ENCODE measurements at places on chromosomes 2 and 18.

DNA sequence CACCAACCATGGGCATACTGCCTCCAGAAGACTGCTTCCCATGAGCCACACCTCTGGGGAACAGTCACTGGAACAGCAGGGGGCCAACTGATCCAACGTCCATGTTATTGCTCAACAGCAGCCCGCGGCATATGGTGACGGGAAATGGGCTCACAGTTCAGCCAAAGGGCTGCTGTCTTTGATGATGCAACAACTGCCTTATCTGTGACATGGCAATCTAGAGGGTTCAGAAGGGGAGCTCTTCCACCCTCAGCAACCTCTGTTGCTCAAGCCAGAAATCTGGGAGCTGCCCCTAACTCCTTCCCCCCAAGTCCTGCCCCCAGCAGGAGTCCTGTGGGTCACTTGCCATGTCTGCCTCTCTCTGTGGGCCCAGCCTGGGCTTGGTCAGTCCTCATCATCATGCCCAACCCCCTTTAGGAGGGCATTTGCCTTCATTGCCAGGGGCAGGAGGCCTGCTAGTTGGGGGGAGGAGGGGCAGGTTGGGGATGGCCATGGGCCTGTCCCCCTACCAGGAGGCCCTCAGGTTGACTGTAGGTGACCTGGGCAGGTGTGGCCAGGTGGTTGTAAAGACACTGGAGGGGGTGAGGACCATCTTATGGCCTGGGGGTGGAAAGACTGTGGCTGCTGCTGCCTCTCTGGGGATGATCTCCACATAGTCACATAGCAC is 212.9 kb downstream of the CYP26B1 start:
- DNase-seq: no peak

DNA sequence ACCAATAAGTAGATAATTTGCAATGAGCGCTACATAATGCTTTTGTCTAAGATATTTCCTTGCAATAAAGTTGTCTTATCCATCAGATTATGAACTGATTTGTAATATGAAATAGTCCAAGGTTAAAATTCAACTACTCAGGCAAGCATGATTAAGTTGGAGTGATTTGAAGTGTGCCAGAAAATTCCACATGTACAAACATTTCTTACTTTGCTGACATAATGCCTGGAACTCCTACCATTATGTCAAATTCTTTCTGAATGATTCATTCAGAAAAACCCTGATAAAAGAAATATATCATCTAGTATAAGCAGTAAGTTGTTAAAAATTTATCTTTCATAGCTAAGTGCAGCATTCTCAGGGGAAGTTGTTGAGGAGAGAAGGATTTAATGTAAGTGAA is 87.3 kb downstream of the CBLN2 start:
- DNase-seq: no peak

DNA sequence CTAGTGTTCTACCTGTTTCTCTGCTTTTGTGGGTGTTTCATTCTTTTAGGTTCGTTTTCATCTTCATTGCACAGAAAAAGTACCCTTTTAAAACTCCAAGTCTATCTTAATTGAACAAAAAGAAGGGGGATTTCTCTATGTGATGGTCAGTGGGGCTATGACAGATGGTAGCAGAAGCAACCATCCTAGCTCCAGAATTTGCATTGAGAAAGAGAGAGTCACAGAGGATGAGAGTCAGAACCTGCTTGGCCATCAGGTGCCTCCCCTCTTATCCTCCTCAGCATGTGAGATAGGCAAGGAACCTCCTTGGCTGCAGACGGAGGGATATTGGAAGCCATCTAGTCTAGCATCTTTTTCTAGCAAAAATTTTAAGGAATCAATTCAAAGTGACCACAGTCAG is 398.0 kb upstream of the DCC start:
- no peak for DNase-seq

DNA sequence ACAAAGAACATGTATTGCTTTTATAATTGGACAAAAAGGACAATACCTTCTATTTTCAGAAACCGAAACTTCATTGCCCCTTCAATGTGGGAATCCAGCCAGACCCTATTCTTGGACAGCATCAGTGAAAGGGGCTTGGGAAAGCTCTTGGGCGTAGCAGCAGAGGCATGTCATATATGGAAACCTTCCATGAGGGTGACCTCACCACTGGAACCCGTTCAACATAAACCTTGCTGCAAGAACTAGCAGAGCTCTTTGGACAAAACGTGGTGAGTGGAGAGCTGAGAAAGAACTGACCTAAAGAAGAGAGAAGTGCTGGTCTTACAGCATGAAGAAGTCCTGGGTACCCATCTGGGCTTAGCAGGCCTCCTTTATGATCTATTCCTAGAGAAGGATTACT is 22.7 kb upstream of the ACTG2 start:
- DNase-seq: no peak

- no peak for DNase-seq
Observed at GRCh38 chr2:33336036-33336625, 140.3 kb upstream of the RASGRP3 start.

DNA sequence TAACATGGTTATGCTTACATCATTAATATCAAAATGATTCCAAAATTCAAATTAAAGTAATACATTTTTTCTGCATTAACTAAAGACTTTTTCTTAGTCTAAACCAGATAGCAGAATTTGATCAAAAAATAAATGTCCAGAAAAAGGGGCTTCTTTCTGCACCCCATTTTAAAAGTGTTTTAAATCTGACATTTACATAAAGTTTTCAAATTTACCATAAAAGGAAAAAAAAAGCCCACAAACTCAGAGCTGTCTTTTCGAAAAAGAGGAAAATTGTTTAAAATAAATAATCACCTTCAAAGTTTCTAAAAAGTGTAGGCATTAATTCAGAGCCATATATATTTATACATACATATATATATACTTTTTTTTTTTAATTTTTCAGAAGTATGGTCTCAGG is 1.5 kb downstream of the FASTKD1 start:
- DNase-seq: no peak

- DNase-seq: no peak
Observed at GRCh38 chr2:183604065-183604464, 479.8 kb downstream of the NUP35 start.

DNA sequence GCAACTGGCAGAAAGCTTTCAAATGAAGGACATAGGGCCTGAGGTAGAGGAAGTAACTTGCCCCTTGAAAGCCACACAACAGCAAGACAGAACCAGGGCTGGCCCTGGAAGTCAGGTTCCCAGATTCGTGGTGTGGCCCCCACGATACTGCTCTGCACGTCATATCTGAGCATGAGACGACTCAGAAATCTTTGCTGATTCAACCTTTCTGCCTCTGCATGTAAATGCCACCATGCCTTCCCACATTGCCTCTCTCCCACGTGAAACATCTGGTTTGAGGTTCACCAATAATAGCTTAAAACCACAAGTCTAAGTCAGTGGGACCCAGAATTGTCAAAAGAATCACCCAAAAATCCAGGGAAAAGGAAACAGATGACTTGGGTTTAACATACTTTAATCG is 214.0 kb upstream of the TRIB2 start:
- DNase-seq: no peak

- no peak for DNase-seq
Observed at GRCh38 chr2:25817630-25818029, 60.7 kb downstream of the ASXL2 start.

GRCh38 chr18:34956663-34957062 is 84.5 kb upstream of the MAPRE2 start:
- DNase-seq: no peak

DNA sequence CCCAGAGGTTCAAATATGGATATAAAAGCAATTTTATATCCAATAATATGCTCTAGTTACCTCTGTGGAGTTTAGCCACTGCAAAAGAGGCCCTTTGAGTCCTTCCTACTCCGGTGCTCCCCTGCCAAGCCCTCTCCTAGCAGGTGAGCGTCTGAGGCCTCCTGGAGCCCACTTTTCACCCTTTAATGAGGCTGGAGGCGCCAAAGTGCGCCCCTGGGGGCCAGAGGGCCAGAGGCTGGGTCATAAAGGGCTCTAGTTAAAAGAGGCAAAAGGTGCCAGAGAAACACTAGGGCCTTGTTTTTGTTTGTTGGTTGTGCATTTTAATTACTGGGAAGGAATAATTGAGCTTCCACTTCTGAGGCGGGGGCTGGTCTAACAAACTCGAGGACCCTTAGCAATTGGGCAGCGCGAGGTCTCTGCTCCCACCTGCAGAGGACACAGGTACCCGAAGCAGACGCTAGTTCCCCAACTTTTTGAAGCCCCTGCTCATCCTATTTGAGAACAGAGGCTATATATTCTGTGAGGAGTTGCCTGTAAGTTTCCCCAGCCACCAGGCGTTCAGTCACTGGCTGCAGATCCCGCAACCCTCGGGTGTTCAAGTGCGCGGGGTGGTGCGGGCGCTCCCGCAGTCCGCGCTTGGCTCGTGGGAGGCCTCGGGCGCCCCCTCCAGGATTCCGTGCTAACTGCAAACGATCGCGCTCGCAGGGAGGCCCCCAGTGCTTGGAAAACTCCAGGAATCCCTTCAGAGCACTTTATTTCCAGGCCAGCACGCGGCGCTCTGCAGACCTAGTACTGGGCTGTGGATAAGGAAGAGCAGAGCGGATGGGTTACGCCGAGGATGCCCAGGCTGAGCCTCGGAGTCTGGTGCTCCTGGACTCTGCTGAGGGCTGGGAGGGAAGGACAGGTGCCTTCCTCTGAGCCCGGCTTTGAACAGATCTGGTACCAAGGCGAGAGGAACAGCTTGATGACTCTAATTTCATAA is 14.1 kb downstream of the MSGN1 start:
- peak; percentile 40 for DNase-seq

GRCh38 chr2:176566496-176566895 is 297.3 kb downstream of the MTX2 start:
- DNase-seq: no peak

GRCh38 chr2:79849949-79850348 is 337.1 kb downstream of the CTNNA2 start:
- no peak for DNase-seq

DNA sequence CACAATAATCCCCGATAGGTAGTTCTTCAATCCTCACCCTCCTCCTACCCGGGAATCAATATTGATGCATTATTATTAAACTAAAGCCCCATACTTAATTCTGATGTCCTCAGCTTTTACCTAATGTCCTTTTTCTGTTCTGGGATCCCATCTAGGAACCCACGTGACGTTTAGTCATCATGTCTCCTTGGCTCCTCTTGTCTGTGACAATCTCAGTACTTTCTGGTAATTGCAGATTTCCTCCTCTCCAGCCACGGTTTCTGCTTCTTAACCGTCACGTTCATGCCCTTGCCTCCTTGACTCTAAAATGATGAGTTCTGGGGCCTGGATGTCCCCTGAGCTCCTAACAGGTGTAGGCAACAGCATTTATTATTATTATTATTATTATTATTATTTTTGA is 2.9 kb upstream of the DGKD start:
- DNase-seq: no peak

DNA sequence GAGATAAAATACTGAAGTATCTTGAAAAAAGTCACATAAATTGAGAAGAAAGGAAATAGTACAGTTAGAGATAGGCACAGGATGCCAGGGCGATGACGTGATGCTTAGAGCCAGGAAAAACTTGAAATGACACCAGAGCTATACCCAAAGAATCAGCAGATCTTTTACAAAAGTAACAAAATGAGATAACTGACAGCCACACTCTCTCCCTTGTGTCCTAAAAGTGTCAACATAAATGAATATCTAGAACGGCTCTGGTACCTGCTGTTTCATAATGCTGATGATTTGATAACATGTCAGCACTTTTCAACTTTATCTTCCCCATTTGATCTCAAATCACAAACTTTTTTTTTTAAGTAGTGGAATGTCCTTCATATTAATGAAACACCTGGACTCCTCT is 45.6 kb upstream of the ZC3H15 start:
- no peak for DNase-seq

DNA sequence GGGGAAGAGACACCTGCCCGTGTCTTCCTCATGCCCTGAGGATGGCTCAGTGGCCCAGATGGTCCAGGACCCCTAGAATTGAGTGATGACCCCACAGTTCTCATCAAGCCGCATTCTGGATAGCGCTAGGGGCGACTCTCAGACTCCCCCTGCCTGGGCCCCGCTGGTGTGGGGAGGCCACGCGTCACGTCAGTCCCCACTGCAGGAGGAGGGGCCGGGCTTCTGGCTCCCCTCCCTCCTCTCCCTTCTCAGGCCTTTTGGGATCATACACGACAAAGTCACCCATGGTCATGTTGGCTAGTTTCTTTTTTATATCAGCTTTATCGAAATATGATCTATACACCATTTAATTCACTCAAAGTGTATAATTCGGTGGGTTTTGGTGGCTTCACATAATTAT is 61.5 kb downstream of the NFATC1 start:
- DNase-seq: no peak

DNA sequence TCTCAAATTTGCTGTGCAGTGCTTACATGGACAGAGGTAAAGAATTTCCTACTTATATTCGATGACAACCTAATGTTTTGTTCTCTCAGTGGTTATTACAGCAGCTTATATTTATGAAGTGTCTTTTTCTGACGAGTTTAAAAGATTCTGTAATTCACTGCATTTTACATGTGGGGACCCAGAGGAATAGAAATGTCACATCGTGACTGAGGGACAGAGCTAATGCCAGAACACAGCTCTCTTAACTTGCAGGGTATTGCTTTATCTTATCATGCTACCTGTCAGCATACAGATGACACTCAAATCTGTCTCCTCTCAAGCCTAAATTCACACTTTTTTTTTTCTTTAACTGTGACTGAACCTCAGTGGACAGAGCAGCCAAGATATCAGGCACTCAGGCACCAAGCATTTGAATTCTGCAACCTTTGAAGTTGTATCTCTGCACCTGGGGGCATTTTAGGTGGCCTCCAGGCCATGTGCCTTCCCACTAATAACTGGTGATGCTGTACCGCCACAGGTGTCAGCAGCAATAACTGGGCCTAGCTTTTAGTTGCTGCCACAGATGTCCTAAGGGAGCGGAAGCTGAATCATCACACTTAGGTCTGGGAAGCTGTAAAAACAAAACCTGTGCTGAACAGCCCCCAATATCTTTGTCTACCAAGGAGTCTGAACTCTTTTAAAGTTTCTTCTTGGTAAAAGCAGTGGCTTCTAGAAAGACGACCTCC is 315.8 kb upstream of the NRP2 start:
- no peak for DNase-seq

GRCh38 chr2:186064507-186064906 is 325.9 kb downstream of the FSIP2 start:
- no peak for DNase-seq

DNA sequence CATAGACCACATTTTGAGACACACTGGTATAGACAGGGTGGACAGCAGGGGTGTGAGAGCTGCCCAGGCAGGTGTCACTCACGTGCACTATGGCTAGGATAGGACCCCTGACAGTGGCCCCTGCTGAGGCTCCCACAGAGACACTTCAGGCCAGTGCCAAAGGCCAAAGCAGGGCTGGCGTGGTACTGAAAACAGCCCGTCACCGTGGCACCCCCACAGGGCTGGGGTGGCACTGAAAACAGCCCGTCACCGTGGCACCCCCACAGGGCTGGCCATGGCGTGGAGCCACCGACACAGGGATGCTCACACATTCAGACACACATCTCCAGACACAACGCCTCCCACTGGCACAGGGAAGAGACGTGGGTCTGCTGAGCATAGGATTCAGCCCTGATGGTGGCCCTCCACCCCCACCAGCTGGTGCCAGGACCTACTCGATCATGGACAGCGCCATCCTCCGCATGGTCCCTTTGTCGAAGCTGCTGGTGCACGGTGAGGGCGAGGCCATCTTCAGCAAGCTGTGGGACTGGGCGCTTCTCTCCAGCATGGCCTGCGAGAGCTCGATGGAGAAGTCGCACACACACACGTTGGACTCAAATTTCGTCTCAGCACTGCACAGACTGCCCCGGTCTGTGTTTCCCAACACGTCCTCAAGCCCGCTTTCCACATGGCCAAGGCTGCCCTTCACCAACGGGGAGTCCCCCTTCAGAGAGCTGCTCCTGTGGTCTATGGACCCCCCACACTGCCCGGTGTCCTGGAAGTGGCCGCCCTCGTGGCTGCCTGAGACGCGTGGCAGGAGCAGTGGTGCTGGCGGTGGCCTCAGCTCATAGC is 34.1 kb downstream of the ANKMY1 start:
- DNase-seq: no peak

Measured in C1 segment of cervical spinal cord (tissue), 14 donors.